ENCODE measurements at places on chromosomes 7 and 10.

DNA sequence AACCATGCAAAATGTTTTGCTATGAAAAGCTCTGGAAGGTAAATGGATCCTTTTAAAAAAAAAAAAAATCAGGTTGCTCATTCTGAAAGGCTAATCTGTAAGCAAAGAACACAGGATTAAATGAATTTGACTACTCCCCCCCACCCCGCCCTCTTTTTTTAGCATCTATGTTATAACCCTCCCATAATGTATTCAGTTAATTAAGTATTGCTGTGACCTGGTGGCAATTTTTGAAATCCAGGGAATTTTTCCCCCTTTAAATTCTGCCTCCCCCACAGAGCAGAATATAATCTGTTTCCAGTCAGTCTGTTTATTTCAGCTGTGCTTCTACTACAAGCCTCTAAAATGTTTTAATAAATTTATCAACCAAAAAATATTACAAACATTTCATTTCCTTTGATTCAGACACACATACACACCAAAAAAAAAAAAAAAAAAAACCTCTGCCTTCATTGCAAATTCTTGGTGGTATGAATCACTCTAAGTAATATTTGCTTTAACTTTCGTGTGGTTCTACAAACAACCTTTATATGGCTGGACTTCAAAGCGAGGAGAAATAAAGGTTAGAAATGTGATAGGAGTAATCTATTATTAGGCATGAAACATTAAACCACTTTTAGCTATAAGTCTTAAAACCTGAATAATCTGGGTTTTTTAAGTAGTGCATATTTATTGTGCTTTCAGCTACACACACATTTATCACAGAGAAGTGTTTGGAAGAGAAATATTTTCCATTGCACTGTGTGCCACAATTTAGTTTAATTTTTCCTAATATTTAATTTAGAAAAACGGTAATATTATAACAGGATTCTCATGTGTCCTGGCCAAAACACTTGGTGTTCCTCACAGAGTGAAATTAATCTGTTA, 64.4 kb upstream of the ARID5B start:
- no peak for DNase-seq

GRCh38 chr7:149719912-149720335, 53.5 kb downstream of the ZNF467 start:
- no peak for DNase-seq

DNA sequence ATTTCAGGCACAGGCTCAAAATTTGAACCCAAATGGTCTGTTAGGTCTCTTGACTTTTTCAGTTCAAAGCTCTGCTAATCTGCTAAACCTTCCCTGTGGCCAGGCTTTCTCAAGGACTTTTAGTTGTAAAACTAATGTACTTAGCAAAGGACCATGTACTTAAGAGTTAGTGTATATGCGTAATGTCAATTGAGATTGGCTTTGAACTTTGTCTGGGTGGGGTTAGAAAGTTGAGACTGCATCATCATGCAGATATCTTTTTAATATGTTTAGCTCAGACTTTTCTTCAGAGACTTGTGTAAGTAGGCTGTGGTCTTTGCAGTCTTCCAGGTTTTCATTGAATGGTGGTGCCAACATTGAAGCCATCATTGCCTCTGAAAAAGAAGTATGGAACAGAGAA, 33.7 kb downstream of the CYP51A1 start:
- DNase-seq = no peak

DNA sequence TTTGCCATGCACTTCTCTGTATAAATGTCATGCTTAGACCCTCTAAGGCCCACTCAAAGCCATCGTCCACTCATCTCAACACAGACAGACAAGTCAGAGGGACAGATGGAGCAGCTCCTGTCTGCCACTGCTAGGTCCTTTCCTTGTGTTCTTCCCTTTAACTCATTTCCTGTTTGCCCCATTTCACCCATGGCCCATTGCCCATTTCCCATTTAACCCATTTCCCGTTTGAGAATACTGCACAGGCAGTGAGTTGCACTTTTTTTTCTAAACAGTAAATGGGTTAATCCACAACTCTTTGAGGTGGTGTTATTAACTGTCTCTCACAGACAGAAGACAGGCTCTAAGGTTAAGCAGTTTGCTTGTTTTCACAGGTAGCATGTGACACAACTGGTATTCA, 179.3 kb downstream of the NPSR1 start:
- no peak for DNase-seq

GRCh38 chr7:142568435-142569097, 180.7 kb upstream of the PRSS1 start:
- DNase-seq = no peak

- no peak for DNase-seq
These were observed 92.1 kb downstream of the PIP4K2A start for GRCh38 chr10:22622242-22622806.

GRCh38 chr10:37067576-37067975, 57.8 kb upstream of the ANKRD30A start:
- no peak for DNase-seq

DNA sequence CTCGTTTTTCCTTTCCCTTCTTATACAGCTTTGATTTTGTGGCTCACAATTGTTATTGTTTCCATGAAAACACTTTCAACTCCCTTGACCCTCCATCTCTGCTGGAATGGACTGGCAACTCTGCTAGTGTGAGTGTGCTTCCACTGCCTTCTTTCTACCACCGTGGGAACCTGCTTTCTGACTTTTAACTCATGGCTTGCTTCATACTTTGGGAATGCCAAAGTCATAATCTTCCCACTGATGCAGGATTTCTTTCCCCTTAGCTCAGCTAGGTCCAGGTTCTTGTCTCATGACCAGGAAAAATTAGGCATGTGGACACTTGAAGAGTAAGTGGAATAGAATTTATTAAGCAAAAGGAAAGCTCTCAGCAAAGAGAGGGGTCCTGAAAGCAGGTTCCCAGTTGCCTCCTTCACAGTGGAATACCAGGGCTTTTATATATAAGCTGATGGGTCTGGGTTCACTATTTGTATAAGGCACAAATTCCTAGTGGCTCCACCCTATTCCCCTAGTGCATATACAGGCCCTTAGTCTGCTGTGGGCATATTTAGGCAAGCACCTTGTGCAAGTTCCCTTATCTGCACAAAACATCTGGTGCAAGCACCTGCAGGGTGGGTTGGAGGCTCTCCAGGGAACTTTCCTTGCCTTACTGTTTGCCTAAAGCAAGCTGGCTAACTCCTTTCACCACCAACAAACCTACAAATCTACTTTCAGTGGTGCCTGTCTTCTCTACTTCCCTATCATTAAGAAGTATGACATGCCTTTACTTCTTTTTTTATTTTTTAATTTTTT, 119.5 kb downstream of the CFAP58 start:
- no peak for DNase-seq

DNA sequence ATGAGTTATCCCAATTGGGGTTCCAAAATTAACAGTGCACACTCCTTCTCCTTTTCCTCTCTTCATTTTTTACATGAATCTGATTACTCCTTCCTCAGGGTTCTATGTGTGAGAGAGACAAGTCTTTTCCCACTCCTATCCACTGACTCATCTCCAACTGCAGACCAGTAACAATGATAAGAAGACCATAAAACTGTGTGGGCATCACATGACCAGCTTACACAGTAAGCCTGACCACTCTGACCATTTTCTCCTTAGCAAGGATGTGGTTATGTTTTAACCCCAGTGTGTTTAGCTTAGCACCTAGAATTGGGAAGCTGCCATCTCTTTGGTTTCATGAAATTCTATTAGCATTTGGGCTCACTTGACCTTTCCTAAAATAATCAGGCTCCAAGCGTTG, 145.0 kb upstream of the CALCR start:
- no peak for DNase-seq

GRCh38 chr7:40946549-40946948, 756.3 kb downstream of the INHBA start:
- DNase-seq = no peak

DNA sequence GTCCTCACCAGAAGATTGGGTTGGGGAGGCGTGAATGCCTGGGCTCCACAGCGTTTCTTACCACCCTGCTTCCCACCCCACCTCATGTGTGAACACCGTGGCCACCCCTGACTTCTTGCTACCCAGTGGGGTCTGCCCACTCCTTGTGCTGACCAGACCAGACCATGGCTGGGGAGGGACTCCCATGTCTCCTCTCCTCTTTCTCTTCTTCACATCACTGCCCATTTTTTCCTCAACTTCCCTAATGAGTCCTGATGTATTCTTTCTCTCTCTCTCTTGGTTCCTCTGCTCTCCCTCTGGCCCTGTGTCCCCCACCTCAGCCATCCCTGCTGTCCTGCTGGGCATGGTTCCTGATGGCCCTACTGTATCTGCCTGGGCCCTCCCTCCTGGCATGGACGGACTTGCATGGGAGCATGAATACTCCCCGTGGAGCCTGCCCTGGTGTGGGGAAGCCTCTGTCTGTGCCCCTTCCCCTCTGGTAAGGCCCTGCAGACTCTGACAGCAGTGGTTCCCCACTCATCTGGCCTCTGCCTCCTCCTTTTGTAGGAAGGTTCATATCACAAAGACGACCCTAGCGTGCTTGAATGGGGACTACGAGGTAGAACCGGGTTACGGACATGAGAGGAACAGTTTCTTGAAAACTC, 85.5 kb downstream of the ADCY1 start:
- no peak for DNase-seq

DNA sequence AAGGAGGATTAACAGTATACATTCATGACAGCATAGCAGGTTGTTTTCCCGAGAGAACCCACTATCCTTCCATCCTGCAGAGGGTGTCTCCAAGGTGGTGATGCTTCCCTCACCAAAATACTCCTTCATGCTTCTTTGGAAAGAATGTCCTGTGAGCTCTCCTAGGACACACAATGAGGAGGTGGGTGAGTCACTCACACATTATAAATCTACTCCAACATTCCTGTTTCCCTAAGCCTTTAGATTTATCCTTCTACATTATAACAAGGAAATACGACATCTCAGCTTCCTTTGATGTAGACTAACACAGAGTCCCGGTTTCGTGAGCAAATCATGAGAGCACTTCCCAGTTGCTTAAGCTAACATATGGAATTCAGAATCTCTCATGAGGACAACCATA, 689.7 kb upstream of the CELF2 start:
- DNase-seq = no peak

DNA sequence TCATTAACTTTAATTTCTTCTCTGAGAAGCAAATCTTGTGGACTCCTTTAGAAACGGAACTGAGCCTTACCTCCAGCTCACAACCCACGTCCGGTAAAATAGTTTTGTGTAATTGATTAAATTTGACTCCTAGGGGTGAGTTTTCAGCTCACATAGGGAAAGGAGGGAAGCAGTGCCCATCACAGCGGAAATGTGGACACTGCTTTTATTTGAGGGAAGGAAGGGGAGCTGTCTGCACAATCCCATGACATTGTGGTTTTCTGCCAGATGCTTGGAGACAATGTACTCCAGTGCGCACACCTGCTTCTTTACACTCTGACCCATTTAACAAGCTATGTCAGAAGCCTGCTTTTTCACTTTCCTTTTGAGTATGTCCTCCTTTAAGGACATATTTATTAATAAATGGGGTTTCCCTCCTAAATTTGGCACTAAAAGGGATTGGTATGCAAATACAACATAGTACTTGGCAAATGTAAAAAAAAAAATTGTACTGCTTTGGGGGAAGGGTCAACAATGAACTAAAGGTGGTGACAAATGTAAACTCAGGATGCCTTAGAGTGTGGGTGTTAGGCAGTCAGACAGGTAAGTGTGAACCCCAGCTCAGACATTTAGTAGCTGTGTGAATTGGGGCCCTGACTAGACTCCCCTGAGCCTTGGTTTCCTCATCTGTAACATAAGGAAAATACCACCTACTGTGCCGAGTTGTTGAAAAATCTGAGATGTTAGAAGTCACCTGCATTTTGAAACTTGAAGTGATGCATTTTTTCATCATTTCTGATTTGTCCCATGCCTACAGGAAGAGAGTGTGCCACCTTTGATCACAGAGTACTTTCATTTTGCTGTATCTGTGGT, 90.2 kb upstream of the KLF6 start:
- DNase-seq = no peak

DNA sequence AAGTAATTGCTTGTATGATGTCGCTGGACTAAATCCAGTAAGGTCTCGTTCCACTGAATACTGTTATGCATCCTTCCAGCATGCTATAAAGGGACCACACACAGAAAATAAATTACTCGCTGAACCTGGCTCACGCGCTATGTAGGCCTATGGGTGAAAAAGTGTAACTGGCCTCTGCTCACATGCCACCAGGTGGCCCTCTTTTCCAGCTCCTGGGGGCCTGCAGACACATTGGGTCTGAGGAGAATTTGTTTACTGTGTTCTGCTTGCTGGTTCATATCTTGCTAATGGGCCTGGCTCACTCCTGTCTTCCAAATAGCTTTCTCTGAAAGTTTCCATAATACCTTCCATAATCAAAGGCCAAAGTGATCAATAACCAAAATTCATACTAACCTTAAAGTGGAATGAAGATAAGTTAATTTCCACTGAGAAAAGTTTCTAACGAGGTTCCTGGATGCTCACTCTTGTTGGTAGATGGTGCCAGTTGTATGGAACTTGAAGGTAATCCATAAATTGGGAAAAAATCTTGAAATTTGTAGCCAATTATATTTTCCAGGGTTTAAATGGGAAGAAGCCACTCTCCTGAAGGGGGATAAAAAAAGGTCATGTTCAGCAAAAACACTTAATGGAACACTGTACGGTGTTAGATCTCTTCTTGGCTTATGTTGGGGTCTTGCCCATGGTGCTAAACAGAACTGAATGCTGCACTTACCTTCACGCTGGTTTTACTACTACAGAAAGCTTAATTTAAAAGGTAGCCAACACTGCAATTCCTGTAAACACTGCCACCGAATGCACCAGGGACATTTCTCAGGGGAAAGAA, 27.0 kb upstream of the ZPBP start:
- DNase-seq = peak; percentile 12

DNA sequence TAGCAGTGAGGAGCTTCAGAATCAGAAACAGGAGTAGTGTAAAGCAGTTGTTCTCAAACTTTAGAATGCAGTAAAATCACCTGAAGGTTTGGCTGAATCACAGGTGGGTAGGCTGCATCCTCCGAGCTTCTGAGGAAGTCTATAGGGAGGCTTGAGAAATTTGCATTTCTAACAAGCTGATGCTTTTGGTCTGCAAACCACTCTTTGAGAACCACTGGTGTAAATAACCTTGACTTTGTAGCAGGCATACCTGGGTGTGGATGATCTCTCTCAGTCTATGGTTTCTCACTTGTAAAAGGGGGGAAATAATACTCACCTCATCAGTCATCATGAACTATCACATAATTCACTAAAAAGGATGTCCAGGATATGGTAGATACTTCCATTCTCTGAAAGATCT, 118.1 kb downstream of the SRI start:
- DNase-seq = no peak

- no peak for DNase-seq
These were observed 149.6 kb downstream of the BUB3 start for GRCh38 chr10:123303581-123304337.

Measured in activated CD4-positive, alpha-beta T cell treated with anti-CD3 and anti-CD28 coated beads, Interleukin-2, amount 50 U/mL, for 4 hours (primary cell).